ENCODE measurements at places on chromosomes 2 and 18.
A peak's percentile ranks its signal among the peaks of the same experiment; 100 is the strongest.

GRCh38 chr2:62180975-62181374, 14.9 kb upstream of the B3GNT2 start:
- no peak for DNase-seq

DNA sequence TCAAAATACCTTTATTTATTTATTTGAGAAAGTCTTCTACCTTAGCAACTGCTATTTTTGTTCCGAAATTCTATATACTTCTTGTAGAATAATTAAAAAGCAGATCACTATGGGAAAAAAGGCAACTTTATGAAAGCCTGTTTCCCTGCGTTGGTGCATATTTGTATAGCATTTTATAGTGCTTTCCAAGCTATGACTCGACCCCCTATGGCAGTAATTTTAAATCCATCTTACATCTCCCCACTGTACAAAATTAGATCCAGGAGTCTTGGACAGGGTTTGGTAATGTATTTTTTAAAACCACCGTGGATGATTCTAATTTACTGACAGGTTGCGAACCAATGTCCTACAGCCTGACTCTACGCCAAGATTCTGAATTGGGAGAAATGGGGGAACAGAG, 10.1 kb downstream of the TANK start:
- no peak for DNase-seq

DNA sequence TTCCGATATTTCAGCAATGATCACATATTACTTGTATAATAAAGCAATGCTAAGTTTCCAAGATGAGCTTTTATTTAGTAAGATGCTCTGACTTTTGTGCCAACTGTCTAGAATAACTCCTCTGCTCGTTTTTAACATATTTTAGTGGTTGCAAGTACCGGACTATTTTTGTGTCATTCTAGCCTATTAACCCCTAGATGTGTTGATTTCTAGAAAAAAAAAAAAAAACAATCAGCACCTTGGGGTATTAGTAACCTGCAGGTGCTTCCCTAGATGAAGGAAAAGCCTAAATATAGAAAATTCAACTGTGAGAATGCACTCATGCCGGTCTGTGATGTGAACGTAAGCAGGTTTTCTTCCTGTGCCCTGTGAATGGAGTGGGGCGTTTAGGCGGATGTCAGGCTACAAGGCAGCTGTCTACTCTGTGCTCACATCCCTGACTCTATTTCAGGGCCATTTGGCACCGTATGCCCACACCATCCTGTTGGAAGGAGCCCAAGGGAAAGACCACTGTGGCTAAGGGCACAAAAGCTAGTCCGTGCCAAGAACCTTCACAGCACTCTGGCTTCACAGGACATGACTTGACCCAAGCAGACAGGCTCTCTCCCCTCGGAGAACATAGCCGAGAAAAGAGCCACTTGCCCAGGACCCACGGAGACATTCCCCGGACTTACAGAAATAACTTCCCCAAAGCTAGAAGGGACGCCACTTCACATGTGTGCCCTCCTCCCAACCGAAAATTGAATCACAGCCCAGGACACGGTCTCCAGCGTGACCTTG, 60.9 kb upstream of the AGAP1 start:
- no peak for DNase-seq

DNA sequence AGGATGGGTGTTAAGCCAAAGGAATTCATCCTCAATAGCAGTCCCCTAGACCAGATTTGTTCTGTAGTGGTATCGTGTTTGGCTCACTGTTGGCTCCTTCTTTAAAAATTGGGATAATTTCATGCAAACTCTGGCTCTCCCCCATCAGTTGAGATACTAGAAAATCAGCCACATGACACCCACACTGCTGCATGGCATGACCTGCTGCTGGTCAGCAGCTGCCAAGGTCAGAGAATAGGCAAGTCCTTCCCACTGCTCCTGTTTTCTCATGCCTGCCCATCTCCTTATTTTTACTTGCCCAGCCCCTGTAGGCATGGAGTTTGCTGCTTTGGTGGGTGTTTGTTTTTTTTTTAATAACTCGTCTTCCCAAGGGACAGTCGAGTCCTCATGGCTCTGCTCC, 1.0 kb upstream of the SNRNP200 start:
- DNase-seq, result no peak

- no peak for DNase-seq
Measured at GRCh38 chr2:228869636-228870264, 401.3 kb downstream of the PID1 start.

DNA sequence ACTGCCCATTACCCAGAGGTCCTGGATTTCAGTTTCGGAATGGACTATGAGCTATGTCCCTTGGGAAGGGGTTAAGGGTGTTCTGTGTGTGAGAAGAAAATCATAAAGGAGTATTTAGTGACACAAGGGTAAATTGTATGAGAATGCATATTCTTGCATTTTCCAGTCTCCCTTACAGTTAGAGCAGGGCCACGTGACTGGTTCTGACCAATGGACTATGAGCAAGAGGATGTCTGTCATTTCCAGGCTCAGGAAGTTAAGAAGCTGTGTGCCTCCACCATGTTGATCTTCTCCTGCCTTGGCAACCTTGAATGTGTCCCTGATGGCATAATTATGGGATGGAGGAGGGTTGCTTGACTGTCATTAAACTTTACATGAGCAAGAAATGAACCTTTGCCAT, 94.9 kb downstream of the DHRS9 start:
- DNase-seq, result no peak

GRCh38 chr2:70328921-70329561, 27.2 kb upstream of the FAM136A start:
- DNase-seq, result no peak

DNA sequence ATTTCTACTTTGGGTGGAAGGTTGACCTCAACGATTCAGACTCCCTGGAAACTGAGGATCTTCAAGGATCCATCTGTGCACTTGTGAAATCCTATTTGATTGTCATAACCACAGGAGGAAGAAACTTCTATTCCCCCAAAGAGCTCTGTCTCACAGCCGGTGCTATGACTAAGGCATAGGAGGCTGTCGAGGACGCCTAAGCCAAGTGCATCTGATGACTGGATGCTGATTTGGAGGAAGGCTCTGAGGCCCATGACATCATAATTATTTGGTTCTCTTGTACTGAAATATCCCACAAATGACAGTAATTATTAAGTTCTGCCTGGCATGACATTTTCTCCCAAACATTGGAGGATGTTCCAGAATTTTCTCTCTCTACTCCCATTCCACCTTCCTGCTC, 13.8 kb upstream of the KCNF1 start:
- DNase-seq, result no peak

DNA sequence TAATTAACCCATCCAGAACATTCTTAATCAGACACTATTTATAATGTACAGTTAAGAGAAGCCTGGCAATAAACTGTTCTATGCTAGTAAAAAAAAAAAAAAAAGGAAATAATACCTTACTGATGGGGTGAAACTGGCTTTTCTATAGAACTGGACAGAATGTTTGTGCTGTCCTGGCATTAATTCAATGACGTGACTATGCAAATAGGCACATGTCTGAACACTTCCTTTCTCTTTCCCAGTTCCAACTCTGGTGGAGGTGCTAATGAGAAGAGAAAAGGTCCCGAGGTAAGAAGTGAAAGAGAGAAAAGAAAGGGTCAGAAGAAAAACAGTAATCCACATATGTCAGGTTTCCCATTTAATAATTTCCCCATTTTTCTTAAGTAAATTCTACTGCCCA, 508.4 kb downstream of the ZEB2 start:
- no peak for DNase-seq

DNA sequence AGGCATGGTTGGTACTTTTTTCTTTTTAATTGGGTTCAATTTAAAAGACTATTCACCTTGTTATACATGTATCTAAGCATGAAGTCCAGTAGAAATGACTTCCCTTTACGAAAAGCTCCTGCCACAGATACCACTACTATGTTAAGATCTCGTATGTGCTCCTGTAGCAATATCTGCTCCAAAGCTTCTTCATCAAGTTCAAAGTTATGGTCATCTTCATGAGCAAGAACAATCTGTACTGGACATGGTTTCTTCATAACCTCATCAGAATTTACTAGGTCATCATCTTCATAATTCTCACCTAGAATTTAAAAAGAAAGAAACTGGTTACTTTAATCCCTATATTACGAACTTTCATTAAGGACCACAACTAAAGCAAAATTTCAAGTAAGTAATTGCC, 33.9 kb downstream of the ATL2 start:
- DNase-seq, result no peak

DNA sequence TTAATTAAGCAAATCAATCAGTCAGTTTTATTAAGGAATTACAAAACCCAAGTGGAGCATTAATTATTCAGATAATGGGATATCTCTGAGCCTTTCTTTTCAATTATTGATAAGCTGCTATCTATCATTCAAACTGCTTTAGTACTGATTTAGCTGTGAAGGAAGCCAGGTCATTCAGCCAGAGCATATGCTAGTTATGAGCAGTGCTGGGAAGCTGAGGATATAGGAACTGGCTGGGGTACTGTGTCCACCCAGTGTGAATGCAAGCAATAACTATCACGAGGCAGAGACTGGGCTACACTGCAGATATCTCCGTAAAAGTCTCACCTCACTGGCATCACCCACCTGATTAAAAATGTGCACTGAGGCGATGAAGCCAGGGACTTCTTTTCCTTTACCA, 496.7 kb upstream of the PIK3C3 start:
- no peak for DNase-seq

DNA sequence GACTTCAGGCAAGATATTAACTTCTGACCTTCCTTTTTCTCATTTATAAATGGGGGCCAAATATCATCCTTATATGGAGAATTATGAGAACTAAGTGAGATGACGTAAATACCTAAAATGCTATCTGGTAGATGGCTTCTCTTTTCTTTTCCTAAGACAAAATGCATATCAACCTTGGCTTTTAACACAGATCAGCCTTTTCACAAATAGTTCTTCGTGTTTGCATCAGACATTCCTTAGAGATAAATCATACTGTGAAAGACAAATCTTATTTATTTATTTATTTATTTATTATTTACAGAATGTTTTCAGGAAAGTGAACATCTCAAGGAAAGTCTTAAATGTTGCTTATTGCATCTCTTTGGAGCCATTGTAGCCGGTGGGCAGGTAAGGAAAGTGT, 62.8 kb downstream of the NBEAL1 start:
- no peak for DNase-seq

GRCh38 chr18:23966909-23967308, 47.6 kb upstream of the TTC39C start:
- no peak for DNase-seq

- DNase-seq, result no peak
Measured at GRCh38 chr2:197777823-197778407, 7.2 kb downstream of the BOLL start.

- peak; percentile 73 for DNase-seq
Measured at GRCh38 chr2:174748948-174749347, 15.3 kb downstream of the CHRNA1 start.

GRCh38 chr2:219991116-219991515, 363.7 kb downstream of the SLC4A3 start:
- DNase-seq, result no peak

DNA sequence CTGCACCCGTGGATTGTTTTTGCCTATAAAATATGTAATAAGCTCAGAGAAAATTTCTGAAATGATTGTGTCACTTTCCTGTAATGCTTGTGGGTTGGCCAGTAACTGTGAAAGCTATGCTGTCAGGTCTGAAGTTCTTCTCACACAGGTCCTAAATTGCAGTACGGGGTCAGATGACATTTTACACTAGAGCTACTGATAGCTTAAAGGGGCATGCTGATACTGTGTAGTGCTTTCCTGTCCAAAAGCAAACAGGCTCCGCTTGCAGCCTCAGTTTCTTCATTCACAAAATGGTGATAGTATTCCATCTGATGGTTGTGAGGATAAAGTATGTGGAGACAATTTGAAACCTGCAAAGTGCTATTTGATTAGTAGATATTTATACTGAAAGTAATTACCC, 7.6 kb upstream of the FARSB start:
- no peak for DNase-seq

DNA sequence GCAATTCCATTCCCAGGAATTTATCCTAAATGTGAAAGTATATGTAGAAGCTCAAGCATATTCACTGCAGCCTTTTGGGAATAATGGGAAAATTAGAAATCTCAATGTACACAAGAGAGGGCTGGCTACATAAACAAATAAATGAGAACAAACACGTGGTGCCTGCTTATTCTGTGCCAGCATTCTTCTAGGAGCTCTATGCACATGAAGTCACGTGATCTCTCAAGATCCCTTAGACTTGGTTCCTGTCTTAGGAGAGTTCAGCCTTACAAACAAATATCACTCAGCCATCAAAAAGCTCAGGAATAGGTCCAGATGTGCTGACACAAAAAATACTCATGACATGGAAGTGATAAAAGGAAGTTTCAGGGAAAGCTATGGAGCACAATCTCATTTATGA, 92.9 kb upstream of the SP3 start:
- DNase-seq, result no peak

All from D341Med (cell line).